MCF 10A (cell line): ENCODE measurements at places on chromosomes 12 and 14. TPM values are rescaled to one million over a fixed set of nuclear protein-coding genes. Genes with fewer than 3 reads are reported as not detected.

HOXC6 gene
- 7.1 and 11.5 TPM in 2 replicates for total RNA-seq

DNA sequence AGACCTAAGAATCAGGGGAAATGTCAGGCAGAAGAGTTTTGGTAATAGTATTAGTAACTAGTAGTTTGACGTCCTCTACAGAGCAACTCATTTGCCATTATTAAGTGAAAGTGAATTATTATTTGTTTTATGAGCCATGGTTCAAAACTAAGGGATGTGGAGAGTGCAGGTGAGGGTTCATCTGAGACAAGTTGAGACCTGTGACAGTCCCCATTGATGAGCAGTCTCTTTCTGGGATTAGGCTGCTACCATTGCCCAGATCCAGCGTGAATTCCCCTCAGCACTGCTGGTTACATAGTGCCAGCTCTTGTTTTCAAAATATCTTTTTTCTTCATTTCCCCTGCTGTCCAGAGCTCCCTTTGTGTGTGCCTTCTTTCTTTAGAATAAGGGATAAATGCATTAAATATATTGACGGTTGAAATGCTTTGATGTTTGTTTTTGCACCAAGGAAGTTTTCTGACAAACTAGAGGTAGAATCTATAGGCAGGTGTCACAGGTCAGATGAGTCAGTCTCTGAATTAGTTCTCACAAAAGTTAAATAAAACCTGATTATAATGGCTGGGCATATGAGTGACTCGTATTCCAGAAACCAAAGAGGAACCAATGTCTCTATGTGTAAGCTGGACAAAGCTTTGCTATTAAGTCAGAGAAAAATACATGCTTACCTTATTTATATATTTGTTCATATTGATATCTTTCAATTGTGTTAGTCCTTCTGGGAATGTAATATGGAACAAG is 381.4 kb downstream of the TMEM117 start:
- no peaks in the 10 kb centered on the region for H3K27me3 ChIP-seq
- peak; percentile 11 for DNase-seq
- H3K4me1 ChIP-seq = no peaks in the 10 kb centered on the region
- no peak overlapping the region for H3K4me3 ChIP-seq
- H3K36me3 ChIP-seq = no peaks in the 10 kb centered on the region

DNA sequence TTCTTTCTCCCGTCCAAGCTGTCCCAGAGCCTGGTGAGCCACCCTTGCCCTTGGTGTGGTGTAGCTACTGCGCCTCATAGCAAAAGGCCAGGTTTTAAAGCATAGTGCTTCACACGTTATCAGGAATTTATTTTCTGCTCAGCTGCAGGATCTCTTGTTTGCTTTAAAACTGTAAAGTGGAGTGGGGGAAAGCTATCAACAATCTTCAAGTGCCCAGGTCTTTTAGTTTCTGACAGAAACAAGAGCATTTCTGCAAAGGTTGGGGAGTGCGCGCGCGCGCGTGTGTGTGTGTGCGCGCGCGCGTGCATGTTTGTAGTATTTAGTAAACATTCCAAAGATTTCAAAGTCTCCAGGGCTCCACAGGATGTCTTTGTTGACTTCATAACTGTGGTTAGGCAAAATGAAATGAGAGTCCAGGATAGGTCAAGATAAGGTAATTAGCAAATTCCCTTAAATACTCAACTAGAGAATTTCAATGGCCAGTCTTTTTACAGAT is 45.5 kb downstream of the EML1 start:
- no peak overlapping the region for H3K4me3 ChIP-seq
- H3K27me3 ChIP-seq = peaks cover 32% of the 10 kb centered on the region
- peaks cover 5% of the 10 kb centered on the region for H3K4me1 ChIP-seq
- no peak overlapping the region for H3K27ac ChIP-seq
- DNase-seq = no peak

- H3K27me3 ChIP-seq = no peaks in the 10 kb centered on the region
- DNase-seq = no peak
- no peaks in the 10 kb centered on the region for H3K4me1 ChIP-seq
- H3K4me3 ChIP-seq = no peak overlapping the region
- no peaks in the 10 kb centered on the region for H3K36me3 ChIP-seq
Measured at GRCh38 chr14:79629411-79630287, 581.7 kb downstream of the DIO2 start.

GRCh38 chr12:21780786-21781185 is 6.3 kb upstream of the KCNJ8 start:
- no peaks in the 10 kb centered on the region for H3K36me3 ChIP-seq
- H3K4me1 ChIP-seq = no peaks in the 10 kb centered on the region
- H3K27ac ChIP-seq = no peak overlapping the region

DNA sequence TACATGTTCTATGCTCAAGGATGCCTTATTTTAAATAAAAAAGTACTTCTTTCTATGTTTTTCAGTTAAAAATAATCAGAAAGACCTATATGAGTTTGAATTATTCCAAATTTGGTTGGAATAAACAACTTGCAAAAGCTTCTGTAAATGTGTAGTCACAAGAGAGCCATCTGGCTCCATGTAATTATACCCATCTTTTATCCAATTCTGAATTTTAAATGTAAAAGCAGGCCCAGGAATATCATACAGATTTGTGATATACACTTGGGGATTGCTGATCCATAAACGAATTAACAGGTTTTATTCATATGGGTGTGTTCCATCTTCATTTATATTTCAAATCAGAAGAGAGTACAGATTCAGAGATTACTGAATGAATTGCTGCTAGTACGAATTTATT is 329.2 kb upstream of the LRFN5 start:
- no peaks in the 10 kb centered on the region for H3K4me1 ChIP-seq
- H3K27ac ChIP-seq = no peak overlapping the region
- H3K4me3 ChIP-seq = no peak overlapping the region
- peaks cover 3% of the 10 kb centered on the region for H3K27me3 ChIP-seq

PMCH gene
- not detected in 2 replicates for total RNA-seq

DNA sequence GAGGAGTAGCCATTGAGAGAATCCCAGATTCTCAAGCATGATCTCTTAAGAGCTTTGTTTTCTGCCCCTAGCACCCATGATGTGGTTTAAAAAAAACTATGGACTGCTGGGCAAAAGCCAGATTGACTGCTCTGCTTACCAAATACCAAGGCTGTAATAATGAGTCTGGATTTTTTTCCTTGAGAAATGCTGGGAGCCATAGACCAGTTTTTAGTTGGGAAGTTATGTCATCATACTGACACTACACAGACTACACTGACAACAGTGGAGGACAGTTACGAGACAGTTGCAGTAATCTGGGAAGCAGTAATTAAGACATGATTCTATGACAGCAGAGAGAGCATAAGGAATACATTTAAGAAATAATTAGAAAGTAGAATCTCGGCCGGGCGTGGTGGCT is 35.8 kb downstream of the SPATA7 start:
- no peak overlapping the region for H3K27ac ChIP-seq
- no peak for DNase-seq
- H3K4me1 ChIP-seq = peaks cover 6% of the 10 kb centered on the region
- no peaks in the 10 kb centered on the region for H3K27me3 ChIP-seq
- H3K4me3 ChIP-seq = no peak overlapping the region

- H3K4me3 ChIP-seq = no peak overlapping the region
- peaks cover 68% of the 10 kb centered on the region for H3K27me3 ChIP-seq
- DNase-seq = no peak
- H3K4me1 ChIP-seq = no peaks in the 10 kb centered on the region
- H3K27ac ChIP-seq = no peak overlapping the region
- no peaks in the 10 kb centered on the region for H3K36me3 ChIP-seq
Measured at GRCh38 chr12:21369141-21369980, 3.3 kb upstream of the IAPP start.

FZD10 gene
- total RNA-seq = 0.15 TPM in 1 of 2 replicates, not detected in the other

DNA sequence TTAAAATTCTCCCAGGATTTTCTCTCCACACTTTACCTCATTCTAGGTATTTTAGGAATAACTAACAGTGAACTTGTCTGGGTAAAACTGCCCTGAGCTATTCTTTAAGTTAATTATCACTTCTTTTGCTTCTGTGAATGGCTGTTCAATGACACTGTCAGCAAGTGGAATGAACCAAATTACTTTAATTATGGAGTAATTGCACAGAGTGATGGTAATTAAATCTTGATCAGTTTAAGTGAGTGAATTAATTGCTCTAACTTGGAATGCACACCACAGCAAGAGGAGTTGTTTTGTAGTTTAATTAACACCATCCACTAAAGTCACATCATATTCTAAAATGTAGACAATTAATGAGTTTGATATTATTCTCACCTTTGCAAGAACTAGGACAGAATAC is 36.2 kb upstream of the TMEM260 start:
- no peak overlapping the region for H3K27ac ChIP-seq
- H3K27me3 ChIP-seq = no peaks in the 10 kb centered on the region
- H3K4me1 ChIP-seq = no peaks in the 10 kb centered on the region
- H3K4me3 ChIP-seq = no peak overlapping the region

FSCB gene
- total RNA-seq = not detected in 2 replicates

DNA sequence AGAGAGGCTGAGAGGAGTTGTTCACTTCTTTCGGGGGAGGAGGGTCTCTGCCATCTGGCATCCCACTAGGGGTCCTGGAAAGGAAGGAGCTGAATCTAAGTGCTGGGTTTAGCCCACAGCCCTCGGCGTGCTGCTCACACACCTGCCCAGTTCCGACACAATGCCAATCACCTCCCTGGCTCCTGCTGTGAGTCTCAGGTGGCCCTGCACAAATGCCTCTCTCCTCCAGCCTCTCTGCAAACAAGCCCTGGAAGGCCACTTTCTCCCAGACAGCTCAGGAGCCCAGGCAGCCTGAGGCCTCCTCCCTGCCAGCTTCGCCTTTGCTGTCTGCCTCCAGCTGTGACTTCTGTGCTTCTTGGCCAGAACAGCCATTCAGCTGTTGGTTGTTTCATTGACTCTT is 51.2 kb downstream of the SMIM41 start:
- H3K4me1 ChIP-seq = peaks cover 21% of the 10 kb centered on the region
- no peaks in the 10 kb centered on the region for H3K27me3 ChIP-seq
- H3K4me3 ChIP-seq = no peak overlapping the region
- H3K27ac ChIP-seq = no peak overlapping the region
- H3K36me3 ChIP-seq = no peaks in the 10 kb centered on the region

RNASE1 gene
- total RNA-seq = not detected in 2 replicates

DNA sequence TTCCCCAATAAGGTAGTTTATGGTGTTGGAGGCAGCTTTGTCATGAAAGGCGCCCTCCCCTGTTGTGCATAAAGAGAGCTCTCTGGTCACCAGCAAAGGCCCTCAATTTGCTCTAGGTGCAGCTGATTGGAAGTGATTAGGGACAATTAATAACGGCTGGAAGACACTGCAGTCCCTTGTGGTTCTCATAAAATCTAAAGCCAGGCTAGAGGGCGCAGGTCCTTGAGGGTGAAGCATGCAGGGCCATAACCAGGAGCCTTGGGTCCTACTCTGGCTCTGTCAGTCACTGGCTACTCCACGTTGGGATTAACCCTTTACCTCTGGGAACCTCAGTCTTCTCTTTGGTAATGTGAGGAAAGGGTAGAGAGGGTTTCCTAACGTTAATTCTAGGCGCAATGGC is 1.9 kb downstream of the DAAM1 start:
- H3K27ac ChIP-seq = no peak overlapping the region
- H3K36me3 ChIP-seq = no peaks in the 10 kb centered on the region
- DNase-seq = no peak
- peaks cover 9% of the 10 kb centered on the region for H3K4me1 ChIP-seq
- no peaks in the 10 kb centered on the region for H3K27me3 ChIP-seq

DTX3 gene
- 1.7 and 2.0 TPM in 2 replicates for total RNA-seq

- H3K36me3 ChIP-seq = no peaks in the 10 kb centered on the region
- no peaks in the 10 kb centered on the region for H3K4me1 ChIP-seq
- H3K27ac ChIP-seq = no peak overlapping the region
- peaks cover 52% of the 10 kb centered on the region for H3K27me3 ChIP-seq
- no peak for DNase-seq
Measured at GRCh38 chr12:107775093-107775721, 703 bp downstream of the ASCL4 start.

GALNT8 gene
- total RNA-seq = not detected in 2 replicates

ACVR1B gene
- 14.7 and 16.1 TPM in 2 replicates for total RNA-seq

GRCh38 chr12:53989227-53990113 is 4.5 kb downstream of the HOXC10 start:
- peaks cover 7% of the 10 kb centered on the region for H3K27me3 ChIP-seq
- H3K4me3 ChIP-seq = peak overlapping the region; percentile 70
- DNase-seq = peak; percentile 74
- H3K36me3 ChIP-seq = no peaks in the 10 kb centered on the region
- peak overlapping the region; percentile 64 for H3K27ac ChIP-seq

GLT1D1 gene
- total RNA-seq = not detected in 2 replicates

- no peaks in the 10 kb centered on the region for H3K36me3 ChIP-seq
- H3K27me3 ChIP-seq = peaks cover 70% of the 10 kb centered on the region
- H3K27ac ChIP-seq = no peak overlapping the region
- H3K4me3 ChIP-seq = no peak overlapping the region
- no peak for DNase-seq
Measured at GRCh38 chr12:20259786-20260185, 108.6 kb upstream of the PDE3A start.

DNA sequence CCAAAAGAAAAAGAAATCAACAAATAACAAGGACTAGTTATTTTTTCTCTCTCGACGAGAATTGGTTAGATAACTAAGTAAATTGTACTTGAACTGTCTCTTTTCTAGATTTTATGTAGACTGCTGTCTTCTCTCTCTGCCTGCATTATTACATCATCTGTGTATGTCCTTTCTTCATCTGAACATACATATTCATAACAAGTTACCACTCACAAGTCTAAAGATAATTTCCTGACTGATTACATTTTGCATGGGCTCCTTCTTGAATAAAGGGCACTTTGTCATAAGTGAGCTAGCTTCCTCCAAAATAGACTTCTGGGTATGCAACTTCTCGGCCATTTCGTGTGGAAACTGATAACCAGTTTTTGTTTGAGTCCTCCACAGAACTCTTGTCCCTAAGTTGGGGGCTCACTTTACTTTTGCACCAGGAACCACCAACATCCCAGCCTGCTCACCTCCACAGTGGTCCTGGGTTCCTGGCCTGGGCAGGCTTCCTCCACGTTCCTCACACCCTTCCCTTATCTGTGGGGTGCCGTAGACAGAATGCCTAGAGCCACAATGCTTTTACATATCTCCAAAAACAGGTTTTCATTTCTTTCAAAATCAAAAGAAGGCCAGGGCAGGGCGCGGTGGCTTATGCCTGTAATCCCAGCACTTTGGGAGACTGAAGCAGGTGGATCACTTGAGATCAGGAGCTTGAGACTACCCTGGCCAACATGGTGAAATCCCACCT is 6.2 kb upstream of the DDX47 start:
- H3K27me3 ChIP-seq = no peaks in the 10 kb centered on the region
- peaks cover 46% of the 10 kb centered on the region for H3K4me1 ChIP-seq
- no peak for DNase-seq
- no peak overlapping the region for H3K27ac ChIP-seq
- H3K4me3 ChIP-seq = no peak overlapping the region
- H3K36me3 ChIP-seq = no peaks in the 10 kb centered on the region

GRCh38 chr12:92244036-92244435 is 98.4 kb upstream of the BTG1 start:
- peak; percentile 25 for DNase-seq
- peaks cover 16% of the 10 kb centered on the region for H3K4me1 ChIP-seq
- peak overlapping the region; percentile 8 for H3K4me3 ChIP-seq
- peak overlapping the region; percentile 25 for H3K27ac ChIP-seq
- H3K36me3 ChIP-seq = no peaks in the 10 kb centered on the region

GRCh38 chr12:20701106-20701505 is 6.0 kb downstream of the SLCO1C1 start:
- H3K4me3 ChIP-seq = no peak overlapping the region
- peaks cover 55% of the 10 kb centered on the region for H3K27me3 ChIP-seq
- H3K4me1 ChIP-seq = no peaks in the 10 kb centered on the region
- no peak overlapping the region for H3K27ac ChIP-seq

- no peaks in the 10 kb centered on the region for H3K4me1 ChIP-seq
- no peak overlapping the region for H3K27ac ChIP-seq
- no peak overlapping the region for H3K4me3 ChIP-seq
- no peaks in the 10 kb centered on the region for H3K27me3 ChIP-seq
- H3K36me3 ChIP-seq = peaks cover 7% of the 10 kb centered on the region
- DNase-seq = no peak
Measured at GRCh38 chr12:110858848-110859247, 12.1 kb downstream of the CCDC63 start.

- H3K27me3 ChIP-seq = no peaks in the 10 kb centered on the region
- H3K4me3 ChIP-seq = no peak overlapping the region
- no peak overlapping the region for H3K27ac ChIP-seq
- no peak for DNase-seq
Measured at GRCh38 chr12:44184499-44185206, 348.8 kb downstream of the TMEM117 start.
